ENCODE measurements at places on chromosomes 11 and 22. TPM values are rescaled to one million over a fixed set of nuclear protein-coding genes. Genes with fewer than 3 reads are reported as not detected.
A peak's percentile ranks its signal among the peaks of the same experiment; 100 is the strongest.

- DNase-seq = no peak
Observed at GRCh38 chr11:93498161-93498560, 45.0 kb downstream of the SMCO4 start.

DNA sequence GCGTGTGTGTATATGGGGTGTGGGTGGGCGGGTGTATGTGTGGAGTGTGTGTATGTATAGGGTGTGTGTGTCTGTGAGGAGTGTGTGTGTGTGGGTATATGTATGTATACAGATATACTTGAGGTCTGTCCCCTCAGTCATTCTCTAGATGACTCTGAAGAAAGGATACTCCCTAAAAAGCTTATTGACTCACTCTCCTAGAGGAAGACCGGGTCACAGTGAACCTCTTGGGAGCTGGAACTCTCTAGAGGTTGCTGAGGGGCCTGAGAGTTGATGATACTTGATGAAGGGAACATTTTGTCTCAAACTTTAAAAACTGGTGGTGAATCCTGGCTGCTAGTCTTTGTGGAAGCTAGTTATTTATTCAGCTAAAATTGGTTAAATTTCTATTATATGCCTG lies 15.1 kb downstream of the STX3 start:
- no peak for DNase-seq

DNA sequence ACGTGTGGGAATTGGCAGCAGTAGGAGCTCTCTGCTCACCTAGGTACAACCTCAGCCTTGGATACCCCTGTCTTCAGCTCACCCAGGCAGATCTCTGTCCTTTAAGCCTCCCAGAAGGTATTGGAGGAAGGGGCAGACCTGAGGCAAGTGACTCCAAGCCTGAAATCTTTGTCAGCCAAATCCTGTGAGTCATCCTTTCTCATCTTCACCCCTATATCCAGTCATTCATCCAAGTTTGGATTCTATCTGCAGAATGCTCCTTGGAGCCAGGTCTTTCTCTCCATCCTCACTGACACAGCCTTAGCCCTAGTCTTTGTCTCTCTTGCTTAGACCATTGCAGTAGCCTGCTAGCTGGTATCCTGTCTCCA lies 10.4 kb upstream of the THY1 start:
- DNase-seq = no peak

- no peak for DNase-seq
Observed at GRCh38 chr11:57638005-57638781, 11.5 kb downstream of the YPEL4 start.

DNA sequence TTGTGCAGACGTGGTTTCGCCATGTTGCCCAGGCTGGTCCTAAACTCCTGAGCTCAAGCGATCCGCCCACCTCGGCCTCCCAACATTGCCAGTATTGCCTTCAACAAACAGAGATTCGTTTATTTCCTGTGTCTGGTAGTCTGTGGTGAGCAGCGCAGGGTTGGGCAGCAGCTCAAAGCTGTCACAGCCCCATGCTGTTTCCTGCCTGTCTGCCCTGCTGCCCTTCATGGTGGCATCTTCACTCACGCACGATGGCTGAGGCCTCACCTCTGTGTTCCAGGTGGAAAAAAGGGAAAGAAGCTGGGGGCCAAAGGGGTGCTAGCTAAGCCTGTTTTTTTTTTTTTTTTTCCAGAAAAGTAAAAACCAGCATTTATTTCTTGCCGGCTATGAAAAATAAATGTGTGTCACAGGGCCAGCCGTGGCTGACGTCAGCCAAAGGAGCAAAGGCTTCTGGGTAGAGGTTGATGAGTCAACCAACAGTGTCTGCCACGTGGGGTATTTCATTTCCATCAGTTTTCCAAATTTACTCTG lies 28.8 kb downstream of the TBC1D22A start:
- peak; percentile 89 for DNase-seq

DNA sequence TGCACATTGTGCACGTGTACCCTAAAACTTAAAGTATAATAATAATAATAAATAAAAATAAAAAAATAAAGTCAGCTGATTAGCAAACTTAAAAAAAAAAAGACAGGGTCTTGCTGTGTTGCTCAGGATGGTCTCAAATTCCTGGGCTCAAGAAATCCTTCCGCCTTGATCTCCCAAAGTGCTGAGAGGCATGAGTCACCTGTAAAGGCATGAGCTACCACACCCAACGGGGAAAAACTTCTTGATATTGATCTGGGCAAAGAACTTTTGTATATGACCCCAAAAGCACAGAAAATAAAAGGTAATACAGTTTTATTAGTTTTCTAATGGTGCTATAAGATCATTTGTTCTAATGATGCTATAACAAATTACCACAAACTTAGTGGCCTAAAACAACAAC lies 46.1 kb downstream of the ENTHD1 start:
- DNase-seq = no peak

The MED15 gene
- 96.2 TPM for total RNA-seq

DNA sequence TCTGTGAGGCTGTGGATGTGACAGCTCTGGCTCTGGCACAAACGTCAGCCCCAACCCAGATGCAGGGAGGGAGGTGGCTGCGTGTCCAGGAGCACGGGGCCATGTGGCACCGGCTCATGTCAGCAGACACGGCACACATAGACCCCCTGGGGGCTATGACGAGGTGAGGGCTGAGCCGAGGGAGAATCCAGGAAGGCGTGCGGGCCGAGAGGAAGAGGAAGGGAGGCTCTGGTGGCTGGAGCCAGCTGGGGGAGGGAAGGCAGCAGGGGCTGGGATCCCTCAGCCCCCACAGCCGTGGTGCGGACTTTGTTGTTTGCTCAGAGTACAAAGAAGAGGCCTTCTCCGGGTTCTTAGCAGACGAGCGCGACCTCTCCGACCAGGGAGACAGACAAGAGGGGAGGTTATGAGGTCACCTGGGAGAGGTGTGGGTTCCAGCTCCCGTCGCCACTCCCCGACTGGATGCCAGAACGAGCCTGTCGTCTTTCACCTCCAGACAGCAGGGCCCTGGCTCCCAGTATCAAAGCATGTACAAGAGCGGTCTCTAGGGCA lies 46.1 kb downstream of the CDKN1C start:
- DNase-seq = no peak

- DNase-seq = peak; percentile 90
Observed at GRCh38 chr11:69055598-69056516, 7.1 kb downstream of the TPCN2 start.

DNA sequence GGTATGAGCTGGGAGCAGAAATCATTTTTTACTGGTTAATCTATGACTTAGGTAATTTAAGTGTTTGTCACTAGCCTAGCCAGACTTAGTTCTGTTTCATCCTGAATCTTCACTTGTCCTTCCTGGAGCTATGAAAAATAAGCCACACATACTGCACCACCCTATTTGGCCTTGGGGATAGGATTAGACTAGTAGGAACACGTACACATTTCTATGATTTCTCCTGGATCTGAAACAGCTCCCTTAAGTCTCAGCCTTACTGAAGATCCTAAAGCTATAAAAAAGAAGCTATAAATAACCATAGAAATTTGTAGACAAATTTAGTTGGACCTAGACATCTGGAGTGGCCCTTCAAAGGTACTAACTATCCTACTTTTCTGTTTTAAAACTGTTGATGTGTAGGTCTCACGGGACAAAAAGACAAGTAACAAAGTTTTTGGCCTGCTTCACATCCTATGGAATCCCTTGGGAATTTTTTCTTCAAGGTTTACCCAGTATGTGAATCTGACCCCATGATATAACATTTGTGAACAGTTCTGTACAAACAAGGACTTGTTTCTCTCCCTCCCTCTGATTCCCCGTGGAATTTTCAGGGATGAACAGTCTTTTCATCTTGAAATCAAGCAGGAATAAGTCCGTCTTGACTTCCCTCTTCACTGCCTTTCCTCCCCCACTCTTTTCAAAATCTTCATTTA lies 275.0 kb downstream of the FAM76B start:
- no peak for DNase-seq

DNA sequence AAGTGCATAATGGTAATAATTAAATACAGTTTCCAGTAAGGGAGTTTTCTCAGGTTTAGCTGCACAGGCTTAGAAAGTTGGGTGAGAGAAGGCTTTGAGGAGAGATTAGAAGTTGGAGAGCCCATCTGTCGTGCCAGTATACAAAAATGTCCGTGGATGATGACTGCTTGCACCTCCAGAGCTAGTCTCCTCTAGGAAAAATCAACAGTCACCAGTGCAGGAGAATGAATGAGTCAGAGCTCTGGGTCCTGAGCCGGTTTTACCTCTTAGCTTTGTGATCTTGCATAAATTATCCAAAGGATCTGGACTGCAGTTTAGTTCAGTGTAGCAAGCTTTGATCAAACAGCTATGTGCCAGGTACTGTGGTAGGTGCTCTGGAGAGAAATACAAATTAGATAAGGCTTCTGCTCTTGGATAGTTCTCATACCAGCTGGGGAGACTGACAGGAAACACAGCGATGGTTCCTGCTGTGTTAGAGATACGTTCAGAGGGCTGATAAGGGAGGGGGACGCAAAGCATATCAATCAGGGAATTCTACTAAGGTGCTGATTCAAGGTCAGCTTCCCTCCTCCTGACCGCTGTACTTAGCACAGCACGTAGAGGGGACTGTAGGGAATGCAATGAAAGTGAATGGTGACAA lies 125.9 kb downstream of the TEAD1 start:
- no peak for DNase-seq

DNA sequence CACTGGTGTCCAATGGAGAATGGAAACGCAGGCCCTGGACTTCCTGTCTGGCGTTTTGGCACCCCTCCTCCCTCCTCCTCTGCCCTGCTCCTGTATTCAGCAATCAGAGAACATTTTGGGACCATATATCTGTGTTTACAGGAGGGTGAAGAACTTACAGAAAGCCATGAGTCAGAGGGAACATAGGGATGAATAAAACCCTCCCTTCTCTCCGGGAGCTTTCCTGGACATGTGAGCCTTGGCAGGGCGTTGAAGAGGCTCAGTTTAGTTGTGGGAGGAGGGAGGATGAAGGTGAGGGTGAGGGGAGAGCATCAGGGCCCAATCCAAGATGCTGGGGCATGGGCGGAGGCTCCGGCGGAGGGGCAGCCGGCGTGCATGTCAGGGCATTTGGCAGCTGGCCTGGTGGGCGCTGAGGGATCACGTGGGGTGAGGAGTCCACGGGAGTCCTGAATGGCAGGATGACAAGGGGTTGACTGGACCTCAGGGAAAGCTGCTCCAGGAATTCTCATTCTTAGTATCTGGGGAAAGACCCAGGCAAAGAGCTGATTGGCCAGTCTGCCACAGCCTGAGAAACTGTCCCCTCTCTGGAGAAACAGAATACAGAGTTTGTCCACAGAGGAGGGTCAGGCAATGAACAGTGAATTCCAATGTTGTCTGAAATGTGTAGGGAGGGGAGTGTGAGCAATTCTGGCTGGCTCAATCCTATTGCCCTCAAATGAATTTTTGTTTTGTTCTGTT lies 28.9 kb downstream of the MICAL2 start:
- peak; percentile 61 for DNase-seq

The PLEKHB1 gene
- total RNA-seq = 6.0 TPM

The CEND1 gene
- total RNA-seq = not detected

DNA sequence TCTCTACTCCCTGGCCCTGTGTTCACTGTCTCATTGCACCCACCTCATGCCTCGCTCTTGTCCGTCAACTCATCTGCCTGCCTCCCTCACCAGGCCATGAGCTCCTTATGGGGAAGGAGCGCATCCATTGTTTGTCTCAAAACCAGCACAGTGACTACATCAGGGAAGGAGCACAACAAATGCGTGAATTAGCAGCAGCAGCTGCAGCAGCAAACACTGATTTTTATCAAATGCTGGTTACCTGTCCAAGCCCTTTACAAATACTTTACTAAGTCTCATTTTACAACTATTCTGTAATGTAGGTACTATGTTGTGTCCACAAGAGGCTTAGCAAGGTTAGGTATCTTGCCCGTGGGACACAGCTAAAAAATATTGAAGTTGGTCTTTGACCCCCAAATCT lies 85.9 kb upstream of the PLET1 start:
- no peak for DNase-seq

DNA sequence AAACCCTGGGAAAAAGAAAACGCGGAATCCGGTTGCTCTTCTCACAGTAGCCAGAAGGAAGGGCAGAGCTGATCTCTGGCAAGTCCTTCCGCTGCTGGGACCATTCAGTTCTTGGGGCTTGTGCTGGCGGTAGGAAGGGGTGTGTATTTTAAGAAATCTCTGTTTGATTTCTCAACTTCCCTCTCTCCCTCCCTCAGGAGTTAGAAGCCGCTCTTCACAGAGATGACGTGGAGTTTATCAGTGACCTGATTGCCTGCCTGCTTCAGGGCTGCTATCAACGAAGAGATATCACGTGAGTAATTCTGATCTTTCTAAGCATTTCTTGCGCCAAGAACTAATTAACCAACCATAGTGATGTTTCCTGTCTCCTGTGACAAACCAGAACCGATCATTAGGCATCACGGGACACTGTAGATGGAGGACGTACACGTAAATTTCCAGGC lies 85.9 kb upstream of the SLC25A18 start:
- DNase-seq = no peak

GRCh38 chr11:66749091-66749490 lies 20.1 kb upstream of the SPTBN2 start:
- DNase-seq = no peak

The LINC01488 gene
- total RNA-seq = not detected

The GLYAT gene
- not detected for total RNA-seq

DNA sequence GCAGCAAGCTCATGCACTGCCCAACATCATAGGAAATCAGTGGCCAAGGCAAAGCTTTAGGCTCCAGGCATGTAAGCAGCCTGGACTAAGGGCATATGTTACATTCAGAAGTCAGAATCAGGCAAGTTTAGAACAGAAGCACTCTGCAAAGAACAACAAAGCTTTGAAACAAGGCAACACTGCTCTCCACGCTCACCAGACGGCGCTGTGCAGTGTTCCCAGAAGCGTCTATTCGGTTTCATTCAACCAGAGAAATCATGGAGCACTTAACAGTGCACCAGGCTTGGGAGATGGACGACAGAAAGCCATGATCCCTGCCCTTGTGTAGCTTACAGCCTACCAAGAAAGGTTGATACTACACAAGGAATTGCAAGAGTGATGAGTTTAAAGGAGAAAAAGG lies 555.8 kb downstream of the BUD13 start:
- no peak for DNase-seq

GRCh38 chr11:129115652-129116586 lies 76.2 kb downstream of the ARHGAP32 start:
- no peak for DNase-seq

DNA sequence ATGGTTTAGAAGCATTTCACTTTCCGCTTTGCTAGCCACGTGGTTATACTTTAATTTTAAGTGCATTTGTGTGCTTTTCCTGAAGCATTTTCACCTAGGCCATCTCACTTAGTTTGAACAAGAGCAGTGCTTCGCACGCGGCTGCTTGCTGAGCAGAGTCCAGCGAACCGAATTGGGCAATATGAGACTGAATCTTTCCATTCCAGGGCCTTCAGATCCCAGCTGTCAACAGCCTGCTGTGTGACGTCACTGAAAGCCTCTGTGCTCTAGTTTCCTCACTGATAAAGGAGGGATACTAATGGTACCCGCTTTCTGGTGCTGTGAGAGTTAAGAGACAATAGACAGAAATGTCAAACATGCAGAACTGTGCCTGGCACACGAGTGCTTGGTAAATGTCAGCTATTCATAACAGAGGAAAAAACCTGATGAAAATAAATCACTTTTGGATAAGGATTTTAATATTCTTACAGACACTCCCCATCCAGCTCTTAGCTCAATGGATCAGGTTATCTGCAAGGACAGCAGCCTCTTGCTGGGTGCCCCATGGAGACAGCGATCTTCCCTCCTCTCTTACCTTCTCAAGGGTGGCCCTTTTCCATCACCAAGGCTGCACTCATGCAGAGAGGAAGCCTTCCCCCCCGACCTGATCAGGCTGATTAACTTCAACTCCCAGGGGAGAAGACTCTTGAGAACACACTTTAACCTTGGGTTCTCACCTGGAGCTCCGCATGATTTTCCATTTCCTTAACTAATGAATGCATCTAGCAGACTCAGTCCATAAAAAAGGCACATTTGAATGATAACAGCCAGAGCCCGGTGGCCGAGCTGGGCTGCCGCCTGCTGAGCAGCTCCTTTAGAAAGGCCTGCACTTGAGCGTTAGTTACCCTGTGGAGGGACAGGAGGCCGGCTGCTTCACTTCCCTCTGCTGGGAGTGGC lies 3.5 kb upstream of the GLB1L3 start:
- DNase-seq = no peak

Data from spleen (tissue), 13 donors.